Activated T-cell treated with anti-CD3 and anti-CD28 coated beads, Interleukin-2, amount 50 U/mL, for 1 hour (primary cell): ENCODE measurements at places on chromosomes 7 and 10.

DNA sequence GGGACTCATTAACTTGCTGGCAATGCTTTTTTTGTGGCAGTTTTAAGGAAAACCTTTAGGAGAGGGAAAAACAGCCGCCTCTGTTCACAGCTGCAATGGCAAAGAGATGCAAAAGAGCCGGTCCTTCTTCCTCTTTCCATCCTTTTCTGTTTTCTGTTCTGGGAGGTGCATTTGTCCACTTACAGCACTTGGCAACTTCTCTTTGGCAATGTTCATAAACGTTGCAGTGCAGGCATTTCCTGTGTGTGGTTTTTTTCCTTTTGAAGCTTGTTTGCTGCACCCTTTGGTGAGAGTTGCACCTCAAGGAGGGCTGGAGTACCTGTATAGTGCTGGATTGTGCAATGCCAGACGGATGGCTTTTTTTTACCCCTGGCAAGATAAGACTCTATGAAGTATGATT is 53.9 kb upstream of the HABP2 start:
- DNase-seq: no peak

DNA sequence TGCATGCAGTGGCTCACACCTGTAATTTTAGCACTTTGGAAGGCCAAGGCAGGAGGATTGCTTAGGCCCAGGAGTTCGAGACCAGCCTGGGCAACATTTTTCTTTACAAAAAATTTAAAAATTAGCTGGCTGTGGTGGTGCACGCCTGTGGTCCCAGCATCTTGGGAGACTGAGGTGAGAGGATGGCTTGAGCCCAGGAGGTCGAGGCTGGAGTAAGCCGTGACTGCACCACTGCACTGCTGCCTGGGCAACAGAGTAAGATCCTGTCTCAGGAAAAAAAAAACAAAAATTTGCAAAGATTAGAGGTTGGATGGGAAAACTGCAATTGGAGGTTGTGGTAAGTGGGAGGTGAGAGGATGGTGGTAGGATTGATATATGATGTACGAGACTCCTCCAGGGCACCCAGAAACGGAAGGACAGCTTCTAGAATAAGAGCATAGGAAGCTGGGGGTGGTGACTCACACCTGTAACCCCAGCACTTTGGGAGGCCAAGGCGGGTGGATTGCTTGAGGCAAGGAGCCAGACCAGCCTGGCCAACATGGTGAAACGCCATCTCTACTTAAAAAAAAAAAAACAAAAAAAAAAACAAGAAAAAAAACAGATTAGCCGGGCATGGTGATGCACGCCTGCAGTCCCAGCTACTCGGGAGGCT is 19.1 kb upstream of the PARP12 start:
- DNase-seq: no peak

DNA sequence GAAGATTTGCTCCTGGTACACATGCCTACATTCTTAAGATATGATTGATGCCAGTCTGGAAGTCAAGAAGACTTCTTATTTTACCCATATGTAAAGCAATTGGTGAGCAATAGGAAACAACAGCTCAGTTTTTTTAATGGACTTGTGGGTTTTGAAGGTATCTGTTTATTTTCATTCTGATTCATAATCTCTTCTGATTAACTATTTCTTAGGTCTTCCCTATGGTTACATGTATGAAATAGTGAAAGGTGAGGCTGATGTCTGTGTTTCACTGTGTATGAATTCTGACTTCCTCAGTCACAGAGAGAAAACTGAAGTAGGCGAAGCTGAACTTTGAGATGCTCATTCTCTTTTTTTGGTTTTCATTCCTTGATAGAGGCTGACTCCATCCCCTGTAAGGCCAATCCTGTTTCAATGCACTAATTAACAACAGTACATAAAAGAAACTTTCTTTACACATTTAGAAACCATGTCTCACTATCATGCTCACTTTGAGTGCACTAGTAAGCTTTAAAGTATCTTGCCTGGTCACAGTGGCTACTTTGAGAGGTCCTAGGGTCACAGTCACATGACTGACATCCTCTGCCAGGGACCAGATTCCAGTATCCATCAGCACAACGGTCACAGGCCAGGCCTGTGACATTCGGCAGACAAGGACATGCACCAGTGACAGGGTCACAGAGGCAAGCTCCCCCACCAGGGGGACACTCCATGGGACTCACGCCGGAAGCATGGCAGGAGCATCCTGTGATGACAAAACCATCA is 59.5 kb upstream of the LAMB1 start:
- DNase-seq: no peak

DNA sequence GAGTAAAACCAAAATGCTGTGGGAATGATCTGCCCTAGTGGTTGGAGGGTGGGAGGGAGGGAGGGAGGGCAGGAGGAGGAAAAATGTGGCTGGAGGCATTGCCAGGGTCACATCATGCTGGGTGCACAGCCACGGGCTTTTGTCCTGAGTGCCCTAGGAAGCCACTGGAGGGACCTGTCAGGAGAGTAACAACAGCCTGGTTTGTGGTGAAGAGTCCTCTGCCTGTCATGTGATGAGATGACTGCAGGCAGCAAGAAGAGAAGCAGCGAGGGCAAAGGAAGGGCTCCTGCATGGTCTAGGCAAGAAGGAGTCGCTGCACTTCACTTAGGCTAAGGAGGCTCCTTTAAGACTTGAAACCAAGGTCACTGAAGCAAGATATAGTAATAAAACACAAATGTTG is 65.6 kb downstream of the PKD1L1 start:
- no peak for DNase-seq

DNA sequence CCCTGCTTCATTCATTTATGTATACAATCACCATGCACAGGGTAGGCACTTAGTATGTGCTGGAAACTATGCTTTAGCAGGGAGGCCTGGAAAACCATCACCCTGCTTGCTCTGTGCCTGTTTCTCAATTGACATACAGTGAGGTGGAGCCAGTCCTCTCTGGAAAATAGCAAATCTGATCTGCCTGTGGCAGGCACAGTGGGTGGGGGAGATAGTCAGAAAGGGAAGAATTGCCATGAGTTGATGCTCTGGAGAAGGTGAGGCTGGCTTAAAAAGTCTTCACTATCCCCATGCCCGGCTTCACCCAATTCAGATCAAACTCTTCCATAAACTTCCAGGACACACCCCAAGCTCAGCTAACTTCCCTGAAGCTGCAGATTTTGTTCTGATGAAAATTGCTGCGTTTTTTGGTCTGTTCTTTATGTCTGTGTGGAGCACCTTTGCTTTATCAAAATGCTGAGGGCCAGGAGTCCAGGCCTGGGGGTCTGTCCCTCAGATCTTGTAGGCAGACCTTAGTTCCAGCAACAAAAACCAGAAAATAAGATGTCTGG is 84.8 kb downstream of the ANK3 start:
- DNase-seq: no peak
